Hematopoietic multipotent progenitor cell treated with erythropoietin and hydrocortisone succinate and interleukin-3 and kit ligand, for 8 days (in vitro differentiated cells): ENCODE measurements at places on chromosomes 7 and 10.

DNA sequence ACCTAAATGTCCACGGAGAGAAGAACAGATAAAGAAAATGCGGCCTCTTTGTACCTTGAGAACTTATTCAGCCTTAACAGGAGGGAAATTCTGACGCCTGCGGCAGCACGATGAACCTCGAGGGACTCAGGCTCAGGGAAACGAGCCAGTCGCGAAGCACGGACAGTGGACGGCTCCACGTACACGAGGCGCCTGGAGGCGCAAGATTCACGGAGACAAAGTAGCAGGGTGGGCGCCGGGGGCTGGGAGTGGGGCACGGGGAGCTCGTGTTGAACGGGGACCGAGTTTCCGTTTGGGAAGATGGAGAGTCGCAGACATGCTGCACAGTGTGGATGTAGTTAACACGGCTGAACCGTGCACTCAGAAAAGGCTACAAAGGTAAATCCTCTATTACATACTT lies 13.2 kb upstream of the UTF1 start:
- DNase-seq, result no peak

DNA sequence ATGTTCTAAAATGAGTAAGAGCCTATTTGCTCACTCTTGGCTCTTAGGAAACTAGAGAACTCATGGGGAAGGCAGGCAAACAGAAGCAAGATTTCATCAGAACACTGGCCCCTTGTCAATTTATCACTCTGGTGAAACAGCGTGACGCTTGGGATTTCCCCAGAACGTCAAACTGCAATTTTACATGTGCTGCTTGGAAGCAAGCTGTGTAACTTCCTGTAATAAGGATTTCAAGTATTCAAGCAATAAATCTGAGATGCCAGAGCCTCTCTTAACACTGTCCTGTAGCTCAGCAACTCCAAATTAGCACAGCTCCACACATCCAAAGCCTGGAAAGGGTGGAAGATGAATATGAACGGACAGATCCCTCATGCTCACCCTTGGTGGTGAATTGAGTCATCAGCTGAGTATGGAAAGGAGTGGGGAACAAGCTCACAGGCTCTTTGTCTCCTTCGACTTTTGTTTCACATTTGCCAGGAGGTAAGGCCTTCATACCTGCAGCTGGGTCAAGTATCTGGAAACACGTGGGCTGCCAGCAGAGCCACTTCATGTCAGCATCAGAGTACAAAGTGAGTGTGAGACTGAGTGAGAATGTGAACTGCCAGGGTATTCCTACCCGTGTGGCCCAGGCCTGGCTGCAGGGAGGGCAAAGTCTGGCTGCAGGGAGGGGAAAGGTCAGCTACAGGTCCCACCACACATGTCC lies 140.4 kb upstream of the NAMPT start:
- DNase-seq, result peak; percentile 22

- DNase-seq, result no peak
Observed at GRCh38 chr7:79361214-79361613, 92.3 kb downstream of the MAGI2 start.

- DNase-seq, result no peak
Observed at GRCh38 chr7:155507576-155507975, 38.8 kb downstream of the CNPY1 start.

DNA sequence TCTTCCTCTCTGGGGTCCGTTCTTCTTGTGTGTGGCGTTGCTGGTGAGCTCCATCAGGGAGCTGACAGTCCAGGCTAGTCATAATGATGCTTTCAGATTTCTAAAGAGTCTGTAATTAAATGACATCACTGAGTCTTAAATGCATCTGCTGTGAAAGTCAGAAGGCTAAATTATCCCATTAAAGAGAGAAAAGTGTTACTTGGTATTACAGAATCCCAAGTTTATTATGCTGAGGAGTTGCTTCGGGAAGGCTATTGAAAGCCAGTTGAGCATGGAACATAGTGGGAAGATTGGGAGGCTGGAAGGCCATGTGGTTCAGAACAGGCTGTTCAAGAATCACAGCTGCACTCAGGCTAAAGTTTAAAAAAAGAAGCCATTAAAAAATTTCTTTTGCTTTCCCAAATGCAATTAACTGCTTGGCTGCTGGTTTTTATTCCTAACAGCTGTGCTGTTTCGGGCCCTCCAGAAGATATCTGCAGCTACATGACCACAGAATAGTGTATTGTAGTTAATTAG lies 342.6 kb upstream of the LRGUK start:
- DNase-seq, result no peak

- DNase-seq, result no peak
Observed at GRCh38 chr7:55903985-55904759, 16.9 kb downstream of the ZNF713 start.

GRCh38 chr10:34845070-34845469 lies 30.0 kb upstream of the PARD3 start:
- no peak for DNase-seq

- DNase-seq, result peak; percentile 14
Observed at GRCh38 chr7:75772081-75773077, at the start of gene CCL26. Gene CCL26 (minus strand): TSS chr7:75772211. CDS start chr7:75772176, 35 bp downstream.

DNA sequence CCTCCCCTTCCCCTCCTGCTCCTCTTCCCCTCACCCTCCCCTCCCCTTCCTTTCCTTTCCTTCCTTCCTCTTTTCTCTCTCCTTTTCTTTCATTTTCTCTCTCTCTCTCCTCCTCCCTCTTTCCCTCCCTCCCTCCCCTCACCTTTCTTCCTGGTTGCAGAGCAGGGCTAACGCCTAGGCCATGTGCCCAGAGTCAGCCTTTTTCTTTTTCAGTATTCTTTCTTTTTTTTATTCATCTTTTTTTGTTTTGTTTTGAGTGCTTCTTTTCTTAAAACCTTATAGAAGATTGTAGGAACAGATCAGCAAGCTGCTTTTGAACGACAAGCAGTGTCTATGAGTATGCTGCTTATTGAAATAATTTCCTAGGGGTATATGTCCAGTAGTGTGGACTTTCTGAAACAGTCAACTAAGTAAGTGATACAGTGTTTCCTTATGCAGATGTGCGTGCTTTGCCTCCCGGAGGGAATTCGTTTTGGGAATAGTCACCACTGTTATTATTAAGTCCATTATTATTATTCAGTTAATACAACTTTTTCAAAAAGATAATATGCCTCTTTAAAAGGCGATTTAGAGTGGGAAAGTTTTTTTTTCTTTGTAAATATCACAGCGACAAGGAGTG lies 219.2 kb downstream of the CAMK1D start:
- DNase-seq, result no peak

DNA sequence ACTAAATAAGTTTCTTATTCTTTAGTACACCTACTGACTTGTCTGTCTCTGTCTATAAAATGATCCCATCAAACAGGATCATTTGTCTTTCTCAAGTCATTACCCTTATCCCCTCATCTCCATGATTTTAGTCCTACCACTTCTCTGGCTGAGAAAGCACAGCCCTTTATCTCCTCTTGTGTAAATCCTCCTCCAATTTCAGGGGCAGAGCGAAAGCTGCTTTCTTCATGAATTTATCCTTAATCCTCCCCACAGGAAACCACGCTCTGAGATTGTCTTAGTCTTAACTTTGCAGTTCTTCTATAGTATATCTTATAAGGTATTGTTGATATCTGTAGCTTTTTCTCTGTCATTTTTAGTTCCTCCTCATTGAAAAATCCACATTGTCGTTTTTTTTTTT lies 239.7 kb upstream of the PLXDC2 start:
- DNase-seq, result no peak

DNA sequence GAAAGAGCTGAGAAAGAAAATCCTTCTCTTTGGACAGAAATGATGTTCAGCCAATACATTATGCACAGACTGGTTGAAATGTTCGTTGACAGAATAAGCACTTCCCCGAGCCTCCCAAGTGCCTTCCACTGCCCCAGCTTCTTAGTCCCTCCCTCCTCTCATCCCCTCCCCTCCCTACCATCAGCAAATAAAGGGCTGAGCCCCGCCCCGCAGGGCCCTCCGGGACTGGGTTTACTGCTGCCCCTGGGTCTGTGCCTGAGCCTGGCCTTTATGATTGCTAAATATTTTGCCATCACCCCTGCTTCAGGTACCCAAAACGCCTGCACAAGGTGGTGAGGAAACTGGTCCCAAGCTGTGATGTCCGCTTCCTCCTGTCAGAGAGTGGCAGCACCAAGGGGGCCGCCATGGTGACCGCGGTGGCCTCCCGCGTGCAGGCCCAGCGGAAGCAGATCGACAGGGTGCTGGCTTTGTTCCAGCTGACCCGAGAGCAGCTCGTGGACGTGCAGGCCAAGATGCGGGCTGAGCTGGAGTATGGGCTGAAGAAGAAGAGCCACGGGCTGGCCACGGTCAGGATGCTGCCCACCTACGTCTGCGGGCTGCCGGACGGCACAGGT lies 28.1 kb downstream of the HKDC1 start:
- no peak for DNase-seq

- no peak for DNase-seq
Observed at GRCh38 chr7:54559401-54559800, 17.2 kb downstream of the VSTM2A start.

DNA sequence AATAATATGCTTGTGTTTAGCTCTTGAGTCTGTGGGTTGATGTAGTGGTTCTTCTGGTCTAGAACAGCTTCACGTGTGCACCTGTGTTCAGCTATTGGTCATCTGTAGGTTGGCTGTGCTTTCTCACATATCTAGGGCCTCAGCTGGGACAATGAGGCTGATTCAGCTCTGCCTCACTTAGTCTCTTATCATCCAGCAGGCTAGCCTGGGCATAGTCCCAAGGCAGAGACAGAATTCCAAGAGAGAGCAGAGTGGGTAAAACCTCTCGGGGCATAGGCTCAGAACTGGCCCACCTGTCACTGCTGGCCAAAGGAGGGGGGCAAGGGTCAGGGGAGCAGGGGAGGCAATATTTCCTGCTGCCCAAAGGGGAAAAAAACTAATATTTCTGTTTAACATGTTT lies 32.0 kb upstream of the MXI1 start:
- peak; percentile 53 for DNase-seq

DNA sequence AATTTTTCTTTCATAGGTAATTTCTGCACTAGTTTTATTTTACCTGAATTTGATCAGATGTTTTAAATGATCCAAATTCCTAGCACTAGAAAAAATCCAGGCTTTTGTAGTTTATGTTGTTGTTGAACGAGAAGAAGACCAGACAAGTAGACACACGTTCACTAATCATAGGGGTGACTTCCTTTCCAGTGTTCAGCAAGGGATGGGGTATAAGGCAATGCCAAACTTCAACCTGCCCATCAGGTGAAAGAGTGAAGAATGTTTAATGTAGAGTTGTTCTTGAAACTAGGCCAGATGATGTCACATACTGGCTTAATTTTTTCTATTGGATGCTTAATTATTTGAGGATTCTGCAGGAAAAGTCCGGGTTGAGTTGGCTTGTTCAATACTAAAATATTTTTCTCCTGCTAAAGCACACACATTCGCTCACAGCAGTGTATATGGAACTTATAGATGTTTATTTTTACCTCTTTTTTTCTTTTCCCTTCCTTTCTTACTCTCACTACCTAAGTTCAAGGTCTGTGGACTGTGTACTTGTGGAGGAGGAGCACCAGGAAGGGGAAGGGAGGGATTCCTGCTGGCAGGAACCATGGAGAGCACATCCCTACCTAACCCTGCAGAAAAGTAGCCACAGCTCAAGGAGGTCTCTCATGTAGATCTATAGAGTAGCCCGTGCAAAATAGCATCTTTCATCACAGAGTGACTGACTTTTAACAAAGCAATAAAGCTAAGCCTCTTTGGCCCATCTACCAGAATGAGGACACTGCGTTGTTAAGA lies 23.1 kb upstream of the AKR1E2 start:
- DNase-seq, result no peak

- peak; percentile 83 for DNase-seq
Observed at GRCh38 chr10:43202224-43202656, 64.0 kb downstream of the CSGALNACT2 start.

DNA sequence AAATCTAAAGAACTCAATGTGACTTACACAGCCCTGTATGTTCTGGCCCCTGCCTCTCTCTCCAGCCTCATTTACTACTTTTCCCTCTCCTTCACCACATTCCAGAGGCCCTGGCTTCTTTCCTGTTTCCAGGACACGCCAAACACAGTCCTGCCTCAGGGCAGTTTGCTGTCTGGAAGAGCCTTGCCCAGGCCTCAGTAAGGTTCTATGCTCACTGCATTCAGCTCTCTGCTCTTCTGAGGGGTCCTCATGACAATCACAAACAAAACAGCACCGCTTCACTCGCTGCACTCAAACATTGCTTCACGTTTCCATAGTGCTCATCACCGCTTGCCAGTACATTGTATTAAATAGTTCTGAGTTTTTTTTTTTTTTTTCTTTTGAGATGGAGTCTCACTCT lies 35.1 kb upstream of the GARS1 start:
- no peak for DNase-seq

- DNase-seq, result no peak
Observed at GRCh38 chr7:117247809-117248208, 75.0 kb downstream of the WNT2 start.

- DNase-seq, result no peak
Observed at GRCh38 chr10:8499312-8499711, 444.8 kb downstream of the GATA3 start.

GRCh38 chr10:69071610-69072009 lies 16.3 kb upstream of the SRGN start:
- no peak for DNase-seq

DNA sequence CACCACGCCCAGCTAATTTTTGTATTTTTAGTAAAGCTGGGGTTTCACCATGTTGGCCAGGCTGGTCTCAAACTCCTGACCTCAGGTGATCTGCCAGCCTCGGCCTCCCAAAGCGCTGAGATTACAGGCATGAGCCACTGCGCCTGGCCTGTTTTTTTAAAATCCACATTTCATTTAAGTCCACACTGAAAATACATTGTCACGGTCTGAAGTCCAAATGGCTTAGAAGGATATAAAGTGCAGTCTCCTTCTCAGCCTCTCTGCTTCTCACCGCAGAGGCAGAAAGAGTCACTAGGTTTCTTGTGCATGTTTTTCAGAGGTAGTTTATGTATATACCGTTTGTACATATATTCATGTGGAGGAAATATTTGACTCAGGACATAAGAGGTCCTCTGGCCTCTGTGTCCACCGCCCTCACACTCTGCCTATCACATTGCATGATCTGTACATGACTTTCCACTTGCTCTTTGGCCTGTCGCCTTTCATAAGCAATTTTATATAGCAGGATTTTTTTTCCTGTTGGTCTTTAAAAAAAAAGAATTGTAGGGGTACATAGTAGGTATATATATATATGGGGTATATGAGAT lies 42.9 kb downstream of the BLNK start:
- DNase-seq, result no peak

DNA sequence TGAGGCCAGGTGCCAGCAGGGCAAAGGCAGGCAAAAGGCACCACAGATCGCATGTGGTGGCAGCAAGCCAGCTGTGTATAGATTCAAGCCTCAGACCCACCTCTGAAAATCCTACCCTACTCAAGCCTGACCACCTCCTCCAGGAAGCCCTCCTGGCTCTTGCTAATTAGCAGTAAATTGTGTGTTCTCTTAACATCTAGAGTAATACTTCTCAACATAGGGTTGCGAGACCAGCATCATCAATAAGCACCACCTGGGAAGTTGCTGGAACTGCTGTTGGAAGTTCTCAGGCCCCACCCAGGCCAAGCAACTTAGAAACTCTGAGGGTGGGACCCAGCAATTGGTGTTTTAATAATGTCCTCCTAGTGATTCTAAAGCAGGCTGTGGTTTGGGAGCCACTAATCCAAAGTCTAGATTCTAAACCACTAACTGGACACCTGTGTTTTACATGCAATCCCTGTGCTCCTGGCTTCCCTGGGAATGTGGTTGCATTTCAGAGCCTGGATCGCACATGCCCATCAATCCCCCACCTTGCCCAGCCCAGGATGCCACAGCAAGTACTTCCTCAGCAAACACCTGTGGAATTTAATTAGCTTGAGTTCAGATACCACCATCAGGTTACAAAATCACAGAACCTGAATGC lies 46.2 kb downstream of the KCNMA1 start:
- DNase-seq, result no peak

- no peak for DNase-seq
Observed at GRCh38 chr7:39321909-39322498, 244.2 kb upstream of the YAE1 start.
